H4 (cell line): ENCODE measurements at places on chromosomes 2 and 18.

DNA sequence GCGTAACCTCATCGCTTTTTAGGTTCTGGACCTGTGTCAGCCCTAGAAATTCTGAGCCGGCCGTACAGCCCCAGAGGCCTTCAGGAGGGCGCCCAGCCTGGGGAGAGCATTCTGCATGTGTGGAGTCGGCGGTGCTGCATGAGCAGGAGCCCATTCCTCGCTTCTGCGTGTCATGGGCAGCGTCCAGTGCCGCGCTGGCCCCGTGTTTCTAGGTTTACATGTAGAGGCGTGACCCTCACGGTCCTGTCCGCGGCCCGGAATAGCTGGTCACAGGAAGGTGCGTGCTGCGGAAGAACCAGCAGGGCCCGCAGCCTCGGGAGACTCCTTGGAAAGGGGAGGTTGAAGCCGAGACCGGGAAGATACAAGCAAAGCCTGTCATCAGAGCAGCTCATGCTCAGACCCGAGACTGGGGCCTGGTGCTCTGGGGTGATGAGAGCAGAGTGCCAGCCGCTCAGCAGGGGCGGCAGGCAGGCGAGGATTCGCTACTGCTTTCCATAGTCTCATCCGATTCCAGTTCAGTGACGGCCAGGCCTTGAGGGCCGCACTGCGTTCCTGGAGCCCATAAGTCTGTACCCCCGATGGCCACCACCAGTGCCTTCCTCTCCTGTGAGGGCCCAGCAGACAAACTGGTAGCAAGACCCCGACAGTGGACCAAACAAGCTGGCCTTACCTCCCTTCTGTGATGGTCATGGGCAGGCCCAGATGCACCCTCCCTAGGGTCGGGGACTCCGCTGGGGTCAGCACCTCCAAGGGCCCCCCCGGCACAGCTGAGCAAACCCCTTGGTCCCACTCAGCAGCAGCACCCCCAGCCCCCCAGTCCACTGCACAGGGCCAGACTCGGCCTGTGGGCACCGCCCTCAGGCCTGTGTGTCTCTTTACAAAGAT lies 15.6 kb upstream of the NFATC1 start:
- DNase-seq: no peak

GRCh38 chr2:19728125-19728524 lies 173.7 kb downstream of the TTC32 start:
- DNase-seq: no peak

GRCh38 chr2:239014458-239015217 lies 166.8 kb downstream of the TWIST2 start:
- no peak for DNase-seq

DNA sequence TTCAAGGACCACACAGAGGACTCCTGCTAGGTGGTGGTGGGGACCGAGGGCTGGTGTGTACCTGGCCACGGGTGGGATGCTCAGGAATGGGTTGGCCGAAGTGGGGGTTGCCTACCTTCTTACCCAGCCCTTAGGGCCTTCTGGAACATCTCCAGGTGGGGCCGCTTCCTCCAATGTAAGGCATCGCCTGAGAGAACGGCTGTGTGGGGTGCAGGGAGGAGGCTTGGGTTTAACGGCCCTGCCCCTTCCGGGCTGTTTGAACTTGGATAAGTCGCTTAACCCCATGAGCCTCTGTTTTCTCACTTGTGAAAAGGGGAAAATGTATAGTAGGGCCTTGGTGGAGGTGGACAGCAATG lies 35.0 kb downstream of the EMILIN2 start:
- no peak for DNase-seq

- no peak for DNase-seq
These were observed 64.2 kb upstream of the CDCA7 start for GRCh38 chr2:173290518-173290917.

DNA sequence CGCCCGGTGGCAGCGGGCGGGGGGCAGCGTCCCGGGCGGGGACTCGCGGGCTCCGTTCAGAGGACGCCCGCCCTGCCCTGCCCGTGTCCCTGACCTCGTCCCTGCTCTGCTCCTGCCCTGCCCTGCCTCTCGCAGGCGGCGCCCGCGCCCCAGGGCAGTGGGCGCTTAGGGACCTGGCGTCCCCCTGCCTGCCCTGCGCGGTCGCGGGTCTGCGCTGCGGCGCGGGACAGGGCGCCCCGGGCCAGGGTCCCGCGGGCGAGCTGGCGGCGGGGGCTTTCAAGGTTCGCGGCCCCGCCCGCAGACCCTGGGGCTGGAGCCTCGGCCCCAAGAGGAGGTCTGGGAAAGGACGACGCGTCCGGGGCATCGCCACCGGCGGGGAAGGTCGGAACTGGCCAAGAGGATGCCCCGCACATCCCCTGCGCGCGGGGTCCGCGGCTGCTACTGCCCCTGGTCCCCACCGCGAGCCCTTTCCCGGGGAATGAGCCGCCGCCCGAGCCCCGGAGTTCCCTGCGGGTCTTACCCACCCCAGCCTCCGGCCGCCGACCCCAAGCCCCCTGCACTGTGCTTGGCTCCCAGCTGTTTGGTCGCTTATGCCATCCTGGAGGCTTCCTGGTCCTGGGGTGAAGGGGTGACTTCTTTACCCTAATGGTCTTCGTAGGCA lies 679 bp downstream of the RNF144A start:
- DNase-seq: no peak
